Stimulated activated CD8-positive, alpha-beta memory T cell treated with anti-CD3 and anti-CD28 coated beads, Interleukin-4, amount 100 ng/mL, for 4 hours (primary cell): ENCODE measurements at places on chromosomes 4 and X.

DNA sequence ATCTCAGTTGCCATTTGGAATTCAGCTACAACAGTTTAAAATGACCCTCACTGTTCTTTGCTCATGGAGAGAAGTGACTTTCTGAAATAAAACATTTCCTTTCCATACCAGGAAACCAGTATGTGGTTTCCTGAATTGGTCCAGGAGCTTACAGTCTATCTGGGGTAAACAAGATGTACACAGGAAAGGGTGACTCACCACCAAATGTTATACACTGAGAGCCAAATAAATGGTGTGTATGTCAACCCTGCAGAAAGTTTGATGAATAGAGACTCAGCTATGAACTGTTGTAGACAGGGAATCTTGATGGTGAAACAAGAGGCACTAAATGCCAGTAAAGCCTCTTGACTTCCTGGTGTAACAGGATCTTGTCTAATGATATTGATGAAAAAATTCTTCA lies 100.4 kb downstream of the HS6ST2 start:
- no peak for DNase-seq

GRCh38 chrX:23287191-23287725 lies 47.4 kb upstream of the PTCHD1 start:
- no peak for DNase-seq

DNA sequence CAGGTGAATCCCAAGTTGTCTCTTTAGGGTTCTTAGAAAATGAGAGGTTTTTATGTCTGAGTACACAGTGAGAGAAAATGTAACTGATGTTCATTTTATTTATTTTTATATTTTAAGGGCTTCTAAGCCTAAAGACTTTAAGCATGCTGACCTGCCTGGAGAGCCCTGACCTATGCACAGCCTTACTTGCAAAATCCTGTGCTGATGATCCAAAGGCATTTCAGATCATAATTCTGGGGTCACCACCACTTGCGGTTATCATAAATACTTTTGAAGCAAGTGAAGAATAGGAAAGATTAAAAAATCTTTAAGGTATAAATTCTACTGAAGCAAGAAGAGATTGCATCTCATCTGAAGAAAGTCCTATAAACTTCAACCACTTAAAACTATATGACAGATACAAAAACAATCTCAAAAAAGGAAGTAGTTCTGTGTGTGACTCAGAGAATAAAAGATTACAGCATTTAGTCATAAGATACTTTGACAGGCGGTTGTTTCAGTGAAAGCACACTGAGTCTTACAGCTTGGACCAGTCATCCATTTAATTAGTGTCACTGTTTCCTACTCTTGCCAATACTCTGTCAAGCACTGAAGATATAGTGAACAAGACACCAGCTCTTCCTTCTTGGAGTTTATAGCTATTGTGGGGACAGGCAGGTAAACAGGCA lies 245.2 kb upstream of the DIPK2B start:
- DNase-seq = no peak

DNA sequence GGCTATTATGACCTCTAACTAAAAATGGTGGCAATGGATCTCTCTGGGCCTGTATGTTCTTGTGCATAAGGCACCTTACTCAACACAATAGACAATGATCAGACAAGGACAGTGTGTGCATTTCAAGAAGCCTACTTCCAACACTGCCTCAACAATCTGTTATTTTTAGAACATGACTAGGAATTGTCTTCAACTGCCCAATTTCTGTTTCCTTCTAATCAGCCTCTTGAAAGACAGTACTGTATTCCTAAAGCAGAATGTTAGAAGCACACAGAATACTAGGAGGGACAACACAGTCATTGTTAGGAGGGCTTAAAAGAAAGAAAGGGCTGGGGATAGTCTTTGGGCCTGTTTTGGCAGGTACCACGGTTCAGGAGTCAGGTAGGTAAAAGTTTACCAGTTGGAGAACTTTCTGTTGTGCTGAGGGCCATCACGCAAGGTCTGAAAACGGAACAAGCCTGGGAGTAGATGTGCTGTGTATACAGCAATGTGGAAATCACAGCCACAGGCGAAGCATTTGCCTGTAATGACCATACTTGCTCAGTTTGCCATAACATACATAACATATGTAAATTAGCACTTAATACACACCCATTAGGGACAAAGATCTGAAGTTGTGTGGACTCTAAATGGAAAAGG lies 100.8 kb upstream of the ATXN3L start:
- DNase-seq = no peak

DNA sequence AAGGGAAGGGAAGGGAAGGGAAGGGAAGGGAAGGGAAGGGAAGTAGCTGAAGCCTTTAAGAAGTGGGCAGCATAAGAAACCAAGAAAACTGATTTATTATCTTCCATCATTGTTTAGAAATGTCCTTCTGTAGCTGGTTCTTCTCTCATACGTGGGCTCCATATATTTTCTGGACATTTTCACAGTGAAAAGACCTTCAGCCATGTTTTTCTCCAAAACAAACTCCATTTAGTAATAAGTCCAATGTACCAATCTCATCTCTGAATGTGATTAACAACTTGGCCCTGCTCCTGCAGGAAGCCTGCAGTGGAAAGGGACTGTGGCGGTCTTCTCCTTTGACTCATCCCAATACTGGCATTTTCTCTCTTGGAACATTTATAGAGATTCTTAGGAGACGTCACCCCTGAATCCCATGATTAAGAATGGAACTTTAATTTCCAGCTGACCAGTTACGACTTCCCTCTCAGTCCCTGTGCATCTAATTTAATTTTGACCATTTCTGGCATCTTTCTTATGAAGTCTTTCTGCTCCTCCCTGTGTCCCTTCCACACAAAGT lies 96.6 kb upstream of the GUCY1A1 start:
- no peak for DNase-seq

DNA sequence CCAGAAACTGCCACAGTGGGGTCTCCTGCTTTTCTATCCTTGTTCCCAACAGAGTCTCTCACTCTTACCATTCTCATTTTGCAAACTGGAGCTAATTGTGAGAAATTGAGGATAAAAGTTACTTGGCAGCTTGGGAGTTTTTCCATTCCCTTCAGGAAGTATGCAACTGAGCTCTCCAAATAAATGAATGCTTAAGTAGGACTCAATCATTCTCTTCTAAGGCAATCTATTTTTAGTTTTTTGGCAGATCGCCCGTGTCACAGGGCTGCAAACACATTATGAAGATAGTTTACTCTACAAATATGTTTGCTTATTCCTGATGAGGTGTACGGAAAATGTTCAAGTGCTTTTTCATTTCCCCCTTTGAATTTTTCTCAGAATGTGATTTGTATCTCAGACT lies 5.3 kb downstream of the ASB11 start:
- DNase-seq = no peak

DNA sequence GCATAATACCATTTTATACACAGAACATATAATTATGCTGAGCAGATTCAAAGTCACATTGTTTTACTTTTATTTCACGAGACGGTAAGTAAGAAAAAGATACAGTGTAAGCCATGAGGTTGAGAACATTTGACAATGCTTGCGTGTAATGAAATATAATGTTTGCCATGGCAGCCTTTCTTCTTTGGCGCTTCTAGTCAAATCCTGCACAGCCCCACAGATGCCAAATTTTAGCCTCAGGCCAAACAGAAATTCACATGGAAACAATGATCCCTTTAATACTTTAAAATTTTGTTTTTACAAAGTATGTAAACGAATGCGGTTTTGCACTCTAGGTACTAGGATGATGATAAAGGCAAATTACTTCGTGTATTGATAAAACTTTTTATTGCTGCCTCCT lies 502.7 kb upstream of the SMIM31 start:
- DNase-seq = no peak

GRCh38 chr4:176387571-176387970 lies 67.8 kb downstream of the SPCS3 start:
- DNase-seq = no peak

GRCh38 chr4:160562661-160563060 lies 1459.8 kb downstream of the RAPGEF2 start:
- DNase-seq = no peak

DNA sequence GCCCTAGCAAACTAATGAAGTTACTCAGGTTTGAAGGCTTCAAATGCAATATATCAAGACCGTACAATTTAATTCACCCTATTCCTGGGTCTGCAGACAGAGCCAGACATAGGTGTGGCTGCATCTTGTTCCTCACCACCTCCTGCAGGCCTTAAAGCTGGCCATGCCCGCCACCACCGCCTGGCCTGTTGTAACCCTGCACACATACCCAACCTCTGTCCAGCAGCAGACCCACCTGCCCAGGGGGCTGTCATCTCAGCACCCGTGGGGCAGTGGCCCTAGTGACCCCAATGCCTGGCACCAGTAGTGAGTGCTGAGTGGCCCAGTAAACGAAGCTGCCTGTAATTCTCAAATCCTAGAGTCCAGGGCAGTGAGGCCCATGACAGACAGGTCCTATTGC lies 40.7 kb downstream of the ZBTB49 start:
- DNase-seq = no peak

GRCh38 chrX:6962006-6962355 lies 185.5 kb upstream of the STS start:
- no peak for DNase-seq

DNA sequence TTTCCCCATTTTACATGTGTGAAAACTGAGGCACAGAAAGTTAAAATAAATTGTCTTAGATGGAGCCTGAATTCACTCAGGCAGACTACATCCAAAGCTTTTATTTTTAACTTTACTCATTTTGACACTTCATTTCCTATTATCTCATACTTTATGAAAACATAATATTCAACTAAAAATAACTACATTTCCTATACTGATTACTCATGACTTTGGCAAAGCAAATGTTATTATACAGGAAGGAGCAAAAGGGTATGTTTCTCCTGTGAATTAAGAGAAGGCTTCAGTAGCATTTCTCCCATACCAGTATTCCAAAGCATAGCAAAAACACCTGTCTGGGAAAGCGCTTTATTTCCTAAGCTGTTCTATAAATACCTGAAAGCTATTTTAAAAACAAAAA lies 178.6 kb downstream of the ADAMTS3 start:
- no peak for DNase-seq

DNA sequence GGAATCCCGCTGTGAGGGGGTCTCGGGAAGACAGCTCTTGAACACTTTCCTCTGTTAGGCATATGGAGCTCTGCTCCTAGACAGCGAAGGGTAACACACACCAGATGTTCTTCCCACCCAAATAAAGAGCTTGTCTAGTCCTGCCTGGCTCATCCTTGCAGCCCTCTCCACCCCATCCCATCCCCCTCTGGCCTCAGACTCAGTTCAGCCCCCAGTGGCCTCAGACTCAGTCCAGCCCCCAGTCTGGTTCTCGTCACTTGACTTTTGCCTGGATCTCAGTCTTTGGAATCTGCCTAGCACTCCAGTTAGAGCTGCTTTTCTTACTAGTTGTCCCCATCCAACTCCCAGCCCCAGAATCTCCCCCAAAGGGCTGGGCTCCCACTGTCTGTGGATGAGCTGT lies 14.9 kb downstream of the RAB33A start:
- DNase-seq = no peak

GRCh38 chr4:139214039-139214534 lies 37.1 kb upstream of the ELF2 start:
- DNase-seq = no peak

DNA sequence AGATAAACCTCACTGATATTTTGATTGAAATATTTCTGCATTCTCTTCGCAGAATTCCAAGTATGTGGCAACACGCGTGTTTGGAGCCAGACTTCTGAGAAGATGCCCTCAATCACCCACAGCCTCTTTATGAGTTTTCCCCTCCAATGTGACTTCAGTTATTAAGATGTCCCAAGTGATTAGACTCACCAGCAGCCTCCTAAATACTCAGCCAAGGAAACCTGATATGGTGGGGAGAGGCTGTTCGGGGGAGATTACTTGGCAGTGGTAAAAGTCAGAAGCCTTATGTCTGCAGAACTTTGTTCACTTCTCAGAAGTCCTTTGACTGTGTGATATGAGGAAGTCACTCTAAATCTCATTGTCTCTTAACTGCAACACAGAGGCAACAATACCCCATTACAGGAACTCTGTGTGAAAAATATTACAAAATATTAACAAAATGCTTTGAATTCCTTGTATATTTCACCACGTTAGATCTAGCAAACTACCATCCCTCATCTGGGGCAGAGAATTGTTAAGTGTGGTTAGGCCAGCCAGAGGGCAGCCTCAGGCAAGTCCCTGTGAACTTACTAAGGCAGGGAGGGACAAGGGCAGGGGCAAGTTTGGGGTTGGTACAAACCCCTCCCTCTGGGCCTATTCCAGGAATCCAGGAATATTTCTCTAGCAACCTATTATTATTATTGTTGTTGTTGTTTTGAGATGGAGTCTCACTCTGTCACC lies 151.4 kb upstream of the USP9X start:
- DNase-seq = no peak

GRCh38 chrX:73855546-73855945 lies 292.5 kb downstream of the CHIC1 start:
- DNase-seq = peak; percentile 43

DNA sequence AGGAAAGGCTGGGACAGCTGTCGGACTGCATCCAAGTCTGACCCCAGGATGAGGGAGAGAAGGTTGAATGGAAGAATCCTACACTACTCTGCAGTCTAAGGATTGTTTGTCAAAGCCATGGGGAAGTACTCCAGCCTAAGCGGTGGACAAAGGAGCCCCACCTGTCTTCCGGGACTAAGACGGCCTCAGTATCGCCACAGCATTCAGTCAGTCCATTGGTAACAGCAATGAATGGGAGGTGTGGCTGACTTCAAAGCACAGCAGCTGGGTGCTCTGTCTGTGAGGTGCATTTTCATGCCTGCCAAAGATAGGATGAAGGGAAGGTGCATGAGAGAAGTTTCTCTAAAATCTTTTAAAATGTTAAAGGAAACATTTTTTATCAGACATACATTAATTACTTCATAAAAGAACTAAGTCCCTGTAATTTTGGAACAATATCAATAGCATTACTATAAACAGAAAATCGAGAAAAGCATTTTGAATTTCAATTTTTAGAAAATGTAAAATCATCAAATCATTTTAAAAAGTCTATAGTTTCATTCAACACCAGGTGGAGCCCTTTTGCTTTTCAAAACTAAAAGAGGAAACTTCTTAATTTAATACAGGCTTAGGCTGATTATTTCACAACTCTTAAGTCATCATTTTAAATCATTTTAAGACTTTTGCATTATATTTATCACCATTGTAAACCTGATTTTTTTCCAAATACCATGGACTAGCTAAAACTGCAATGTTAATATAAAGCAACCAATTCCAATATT lies 27.6 kb upstream of the INTU start:
- DNase-seq = no peak

DNA sequence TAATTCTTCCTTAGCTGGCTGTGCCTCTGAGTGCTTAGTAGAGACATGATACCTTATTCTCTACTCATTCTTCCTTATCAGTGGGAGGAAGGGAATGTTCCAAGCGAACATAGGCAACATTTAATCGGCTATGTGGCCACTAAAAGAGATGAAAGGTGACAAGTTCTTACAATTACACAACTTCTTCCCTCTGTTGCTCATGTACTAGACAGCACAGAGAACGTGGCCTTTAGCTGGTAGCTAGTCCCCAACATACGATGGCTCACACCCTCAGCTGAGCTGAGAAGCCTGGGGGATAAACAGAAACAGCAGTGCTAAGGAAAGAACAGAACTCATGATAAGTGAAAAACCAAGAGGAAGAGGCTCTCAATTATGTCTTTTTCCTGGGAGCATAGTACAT lies 52.2 kb downstream of the APOO start:
- no peak for DNase-seq

- no peak for DNase-seq
Measured at GRCh38 chr4:141900856-141901255, 264.5 kb downstream of the IL15 start.
